ENCODE measurements at places on chromosomes 5 and 9. TPM values are rescaled to one million over a fixed set of nuclear protein-coding genes. Genes with fewer than 3 reads are reported as not detected.

The TPPP gene
- under 0.01 TPM for total RNA-seq

The PCDHGC5 gene
- total RNA-seq: 2.9 TPM

The ZDHHC11B gene
- not detected for total RNA-seq

The PURA gene
- total RNA-seq: 13.9 TPM

The SPATA6L gene
- total RNA-seq: 0.28 TPM

The FBP2 gene
- not detected for total RNA-seq

The NEUROG1 gene
- total RNA-seq: not detected

The C9orf153 gene
- not detected for total RNA-seq

The C5orf47 gene
- not detected for total RNA-seq

The CARD9 gene
- total RNA-seq: 0.36 TPM

Measured in IMR-90 (cell line).